Breast epithelium (tissue), 4 donors: ENCODE measurements at places on chromosomes 1 and 21. TPM values are rescaled to one million over a fixed set of nuclear protein-coding genes. Genes with fewer than 3 reads are reported as not detected.

- peak; percentile 44 for DNase-seq
These were observed 1.7 kb downstream of the TMEM125 start for GRCh38 chr1:43271186-43272118.

DNA sequence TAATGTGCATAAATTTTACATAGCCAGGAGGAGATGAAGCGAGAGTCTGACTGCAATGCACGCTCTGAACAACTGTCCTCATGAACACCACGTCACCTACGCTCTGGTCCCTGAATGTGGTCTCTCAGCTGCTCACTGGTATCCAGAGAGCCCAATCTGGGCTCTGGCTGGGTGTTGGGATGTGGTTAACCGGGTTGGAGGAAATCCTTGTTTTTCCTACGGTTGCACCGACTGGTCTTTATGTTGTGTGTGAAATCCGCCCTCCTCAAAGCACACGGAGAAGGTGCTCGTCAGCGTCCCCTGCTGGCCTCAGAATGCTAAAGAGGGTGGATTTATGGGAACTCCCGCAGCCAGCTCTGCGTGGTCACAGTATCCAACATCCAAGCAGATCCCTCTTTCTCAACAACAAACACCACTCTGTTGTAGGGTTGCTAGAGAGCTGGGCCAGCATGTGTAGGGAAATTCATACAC lies 51.8 kb upstream of the FAM89A start:
- DNase-seq, result no peak

DNA sequence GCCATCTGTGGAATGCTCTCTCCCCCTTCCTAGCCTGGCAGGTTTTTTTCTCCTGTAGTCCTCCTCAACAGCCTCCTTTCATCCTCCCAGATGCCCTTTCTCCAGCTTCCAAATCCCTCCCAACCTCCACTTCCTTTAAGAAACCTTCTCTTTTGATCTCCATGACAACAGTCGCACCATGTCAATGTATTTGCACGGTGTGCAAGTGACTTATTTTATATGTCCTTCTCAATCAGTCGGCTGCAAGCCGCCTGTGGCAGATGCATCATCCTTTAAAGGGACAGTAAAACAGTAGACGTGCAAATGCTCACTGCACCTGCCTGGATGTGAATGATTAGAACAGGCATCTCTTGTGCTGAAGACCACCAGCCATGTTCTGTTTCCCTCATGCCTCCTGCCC lies 285.2 kb downstream of the PCP4 start:
- no peak for DNase-seq

GRCh38 chr21:39176271-39176709 lies 7.0 kb downstream of the PSMG1 start:
- DNase-seq, result no peak

DNA sequence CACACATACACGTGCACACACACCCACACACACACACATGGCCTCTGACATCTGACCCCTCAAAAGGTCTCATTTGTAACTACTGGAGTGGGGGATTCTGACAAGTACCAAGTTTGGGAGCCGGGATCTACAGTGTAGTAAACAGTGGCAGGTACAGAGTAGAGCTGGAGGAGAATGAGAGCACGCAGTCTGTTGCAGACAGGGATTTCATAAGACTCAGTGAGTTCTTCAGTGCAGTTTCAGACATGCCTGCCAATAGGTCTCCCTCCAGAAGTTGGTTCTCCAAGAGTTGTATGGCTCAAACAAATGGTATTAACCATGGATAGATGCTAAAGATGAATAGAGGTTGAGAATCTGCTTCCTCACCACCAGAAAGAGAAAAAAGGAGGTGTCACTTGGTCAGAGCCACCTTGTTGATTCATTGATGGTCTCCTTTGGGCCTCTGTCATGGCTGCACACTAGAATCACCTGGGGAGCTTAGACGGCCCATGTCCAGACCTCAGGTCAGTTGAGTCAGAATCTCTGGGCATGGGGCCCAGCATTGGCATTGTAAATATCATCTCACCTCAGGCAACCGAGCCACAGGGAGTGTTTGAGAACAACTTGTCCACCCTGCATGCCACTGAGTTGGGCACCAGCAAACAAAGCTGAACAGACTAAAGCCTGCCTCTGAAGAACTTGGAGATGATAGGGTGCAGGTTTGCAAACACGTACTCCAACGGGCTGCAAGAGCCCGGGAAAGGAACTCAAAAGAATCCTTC lies 122.1 kb downstream of the EDEM3 start:
- peak; percentile 89 for DNase-seq

GRCh38 chr1:23533246-23534023 lies 2.4 kb upstream of the E2F2 start:
- no peak for DNase-seq

DNA sequence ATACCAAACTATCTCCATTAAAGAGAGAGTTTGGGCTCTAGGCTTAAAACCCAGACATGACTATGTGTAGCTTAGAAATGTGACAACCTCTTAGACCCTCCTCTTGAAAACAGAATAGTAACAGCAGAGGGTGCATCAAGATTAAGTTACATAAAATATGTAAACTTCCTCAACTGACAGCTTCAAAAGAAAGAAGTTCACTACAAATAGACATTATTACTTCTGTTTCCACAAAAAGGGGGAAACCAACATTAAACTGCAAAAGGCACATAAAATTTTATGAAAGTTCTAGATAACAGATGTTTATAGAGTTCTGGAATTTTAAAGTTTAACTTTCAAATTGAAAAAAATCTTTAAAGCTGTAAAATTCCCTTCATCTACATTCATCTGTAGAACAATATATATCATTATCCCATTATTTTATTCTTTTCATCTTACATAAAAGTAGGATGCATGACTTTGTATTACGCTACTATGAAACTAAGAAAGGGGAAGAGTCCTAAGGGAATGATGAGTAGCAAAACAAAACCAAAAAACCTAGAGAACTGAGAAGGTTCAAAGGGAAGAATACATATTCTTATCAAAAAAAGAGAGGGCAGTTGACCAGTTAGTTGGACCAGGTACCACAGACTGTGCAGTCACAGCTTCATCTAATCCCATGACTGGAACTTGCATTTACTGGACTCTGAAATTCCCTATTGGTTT lies 177.0 kb downstream of the SIPA1L2 start:
- no peak for DNase-seq

GRCh38 chr1:54284781-54285529 lies 85.0 kb downstream of the MRPL37 start:
- DNase-seq, result no peak

The FAM78B gene
- 1.2 TPM for total RNA-seq

The TFF3 gene
- 108 TPM for total RNA-seq

The DMRTA2 gene
- total RNA-seq, result 0.16 TPM
